ENCODE measurements at places on chromosomes 11 and 22.

GRCh38 chr11:86403458-86403857 is 28.8 kb downstream of the CCDC81 start:
- DNase-seq: no peak

- no peak for DNase-seq
Measured at GRCh38 chr11:2547806-2548205, 103.0 kb downstream of the KCNQ1 start.

- DNase-seq: no peak
Measured at GRCh38 chr11:46336563-46337180, 10.6 kb upstream of the DGKZ start.

GRCh38 chr22:38069372-38070249 is 12.4 kb downstream of the PICK1 start:
- DNase-seq: no peak

DNA sequence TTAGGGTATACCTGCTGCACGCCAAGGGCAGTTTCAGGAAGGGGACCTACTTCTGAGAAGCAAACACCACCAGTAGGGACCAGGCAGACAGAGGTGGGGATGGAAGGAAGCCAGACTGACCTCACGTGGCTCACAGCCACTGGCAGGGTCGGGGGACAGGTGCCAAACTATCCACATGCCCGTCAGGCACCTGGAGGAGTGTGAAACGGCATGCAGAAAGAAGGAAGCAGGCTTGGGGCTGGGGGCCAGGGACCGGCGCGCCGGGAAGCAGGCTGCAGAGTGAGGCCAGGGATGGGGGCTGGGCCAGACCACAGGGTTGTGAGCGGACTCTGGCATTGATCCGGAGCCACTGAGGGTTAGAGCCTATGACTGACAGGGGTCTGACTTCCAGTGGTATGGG is 47.5 kb downstream of the CDKN1C start:
- no peak for DNase-seq

- DNase-seq: no peak
Measured at GRCh38 chr11:88050247-88050646, 125.0 kb downstream of the RAB38 start.

DNA sequence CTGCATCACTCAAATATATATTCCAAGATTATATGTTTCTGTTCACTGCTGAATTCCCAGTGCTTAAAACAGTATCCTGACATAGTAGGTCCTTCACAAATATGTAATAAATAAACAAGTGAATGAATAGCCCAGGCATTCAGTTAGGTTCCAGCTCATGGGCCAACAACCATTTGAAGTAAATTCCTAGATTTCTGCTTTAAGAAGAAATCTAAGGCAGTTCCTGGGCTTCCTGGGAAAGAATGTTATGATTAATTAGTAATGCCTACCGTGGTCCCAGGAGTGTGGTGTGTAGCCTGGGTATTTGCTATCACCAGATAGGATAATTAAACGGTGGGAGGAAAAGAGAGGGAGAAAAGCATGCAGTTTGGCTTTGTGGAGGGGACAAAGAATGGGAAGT is 576.8 kb downstream of the SOX6 start:
- DNase-seq: no peak

- no peak for DNase-seq
Measured at GRCh38 chr22:49296561-49296960, 531.1 kb downstream of the BRD1 start.

GRCh38 chr11:70021586-70021985 is 56.5 kb upstream of the ANO1 start:
- DNase-seq: no peak

DNA sequence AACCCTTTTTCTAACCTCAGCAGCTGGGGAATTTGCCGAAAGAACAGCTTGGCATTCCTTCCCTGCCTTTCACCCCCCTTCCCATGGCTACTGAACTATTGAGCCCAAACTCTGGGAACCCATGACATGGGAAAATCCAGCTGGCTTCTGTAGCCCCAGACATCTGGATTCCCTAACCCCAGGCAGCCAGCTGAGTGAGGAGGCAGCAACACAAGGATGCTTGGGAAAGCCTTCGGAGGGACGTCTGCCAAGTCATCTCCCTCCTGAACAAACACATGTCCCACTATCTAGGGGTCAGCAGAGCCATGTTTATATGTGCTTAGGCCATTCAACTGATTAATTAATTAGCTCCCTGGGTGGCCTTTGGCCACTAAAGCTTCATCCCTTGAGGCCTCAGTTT is 21.6 kb downstream of the LRRC55 start:
- no peak for DNase-seq

- DNase-seq: no peak
Measured at GRCh38 chr11:1163321-1163910, 5.7 kb downstream of the MUC5AC start.

DNA sequence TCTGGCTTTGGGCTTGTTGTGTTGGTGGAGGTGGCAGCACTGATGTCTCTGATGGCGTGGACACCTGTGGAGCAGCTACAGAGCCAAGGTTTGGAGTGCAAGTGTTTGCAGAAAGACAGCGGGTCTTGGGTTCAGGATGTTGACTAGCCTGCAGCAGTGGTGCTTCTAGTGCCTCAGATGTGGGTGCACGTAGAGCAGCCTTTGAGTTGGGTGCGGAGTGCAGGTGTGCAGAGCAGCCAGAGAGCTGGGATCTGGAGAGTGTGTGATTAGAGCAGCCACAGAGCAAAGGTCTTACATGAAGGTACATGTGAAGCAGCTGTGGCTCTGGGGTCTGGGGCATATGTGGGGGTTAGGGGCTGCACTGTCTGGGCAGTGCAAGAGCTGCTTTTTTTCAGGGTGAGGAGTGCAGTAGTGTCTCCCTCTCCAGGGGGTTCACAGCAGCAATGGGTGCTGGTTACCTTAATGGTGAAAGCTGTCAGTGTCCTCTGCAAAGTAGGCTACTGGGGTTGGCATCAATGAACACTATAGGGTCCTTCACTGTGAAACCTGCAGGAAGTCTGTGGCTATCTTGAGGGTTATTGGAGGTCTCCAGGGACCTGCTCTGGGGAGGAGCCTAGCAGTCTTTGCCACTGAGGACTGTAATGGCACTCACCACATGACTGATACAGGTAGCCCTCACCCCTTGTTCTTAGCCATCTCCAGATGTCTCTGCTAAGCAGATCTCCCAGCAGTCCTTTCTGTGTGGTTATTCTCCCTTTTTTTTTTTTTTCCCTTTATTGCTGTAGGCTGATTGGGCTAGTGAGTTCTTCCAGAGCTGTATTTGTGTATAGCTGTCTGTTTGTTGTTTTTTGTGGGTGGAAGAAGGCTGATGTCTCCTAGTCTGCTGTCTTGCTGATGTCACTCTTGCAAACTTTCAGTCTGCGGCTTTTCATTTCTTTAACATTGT is 14.3 kb downstream of the BIRC2 start:
- peak; percentile 33 for DNase-seq

DNA sequence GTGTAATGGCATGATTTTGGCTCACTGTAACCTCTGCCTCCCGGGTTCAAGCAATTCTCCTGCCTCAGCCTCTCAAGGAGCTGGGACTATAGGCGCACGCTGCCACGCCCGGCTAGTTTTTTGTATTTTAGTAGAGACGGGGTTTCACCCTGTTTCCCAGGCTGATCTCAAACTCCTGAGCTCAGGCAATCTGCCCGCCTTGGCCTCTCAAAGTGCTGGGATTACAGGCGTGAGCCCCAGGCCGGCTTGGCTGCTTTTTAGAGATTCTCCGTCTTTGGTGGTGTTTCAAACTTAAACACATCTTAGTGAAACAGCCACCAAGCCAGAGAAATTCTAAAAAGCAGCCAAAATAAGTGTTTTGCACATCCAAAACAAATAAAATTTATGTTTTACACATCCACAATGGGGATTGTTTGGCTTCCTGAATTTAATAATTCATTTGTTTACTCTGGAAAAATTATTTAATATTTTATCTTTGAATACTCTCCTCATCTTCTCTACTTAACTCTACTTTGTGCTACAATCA is 18.4 kb downstream of the BCL2L13 start:
- no peak for DNase-seq

GRCh38 chr11:62402960-62403730 is 15.7 kb upstream of the SCGB1A1 start:
- DNase-seq: no peak

GRCh38 chr11:10550503-10551289 is 9.7 kb upstream of the RNF141 start:
- no peak for DNase-seq

DNA sequence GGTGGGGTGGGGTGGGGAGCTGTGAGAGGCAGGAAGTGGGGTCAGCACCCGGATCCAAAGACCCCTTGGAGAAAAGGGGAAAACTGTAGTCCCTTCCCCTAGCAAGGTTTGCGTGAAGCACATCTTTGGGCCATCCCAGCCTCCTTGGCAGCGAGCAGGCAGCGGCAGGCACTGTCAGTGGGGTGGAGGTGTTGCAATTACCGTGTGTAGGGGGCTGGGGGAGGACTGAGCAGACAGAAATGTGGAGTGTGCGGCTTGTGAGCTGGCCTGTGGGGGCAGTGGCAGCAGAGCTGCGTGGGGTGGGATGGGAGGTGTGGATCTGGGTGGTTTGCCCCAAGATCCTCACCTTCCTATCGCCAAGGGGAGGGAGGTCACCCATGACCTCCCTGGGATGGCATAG is 16.4 kb downstream of the DAGLA start:
- no peak for DNase-seq

DNA sequence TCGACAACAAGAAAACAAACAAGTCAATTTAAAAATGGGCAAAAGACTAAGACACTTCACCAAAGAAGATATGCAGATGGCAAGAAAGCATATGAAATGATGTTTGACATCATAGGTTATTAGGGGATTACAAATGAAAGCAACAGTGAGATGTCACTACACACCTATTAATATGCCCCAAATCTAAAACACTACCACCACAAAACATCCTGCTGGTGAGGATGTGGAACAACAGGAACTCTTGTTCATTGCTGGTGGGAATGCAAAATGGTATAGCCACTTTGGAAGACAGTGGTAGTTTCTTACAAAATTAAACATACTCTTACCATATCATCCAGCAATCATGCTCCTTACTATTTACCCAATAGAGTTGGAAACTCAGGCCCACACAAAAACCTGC is 29.0 kb downstream of the PRRG4 start:
- no peak for DNase-seq

DNA sequence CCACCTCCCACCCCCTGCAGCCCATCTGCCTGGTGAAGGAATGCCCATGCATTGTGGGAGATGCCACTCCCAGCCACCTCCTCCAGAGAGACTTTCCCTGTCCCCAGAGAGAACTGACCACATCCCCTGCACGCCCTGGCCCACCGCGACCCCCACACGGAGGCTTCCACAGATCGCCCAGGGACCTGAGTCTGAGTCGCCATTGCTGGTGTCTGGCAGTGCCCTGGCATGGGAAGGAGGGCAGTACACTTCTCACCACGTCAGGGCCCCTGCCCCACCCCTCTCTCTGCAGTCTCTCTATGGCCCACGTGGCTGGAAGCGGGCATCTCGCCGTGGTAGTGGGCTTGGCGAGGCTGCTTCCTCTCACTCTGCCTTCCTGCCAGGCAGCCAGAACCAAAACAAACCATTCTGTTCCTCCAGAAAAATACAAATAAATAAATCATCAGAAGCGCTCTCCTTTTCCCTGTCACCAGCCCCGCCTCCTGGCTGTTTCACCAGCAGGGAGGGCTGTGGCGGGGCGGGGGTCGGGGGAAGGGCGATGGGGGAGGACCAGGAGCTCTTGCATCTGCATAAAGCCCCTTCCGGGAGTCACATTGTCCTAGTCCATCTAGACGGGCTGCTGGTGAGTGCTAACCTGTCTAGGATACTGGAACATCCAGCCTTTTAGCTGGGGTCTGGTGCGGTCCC is 20.9 kb downstream of the SHISAL1 start:
- no peak for DNase-seq

- peak; percentile 79 for DNase-seq
Measured at GRCh38 chr11:6646576-6646917, 9.1 kb downstream of the DCHS1 start.

DNA sequence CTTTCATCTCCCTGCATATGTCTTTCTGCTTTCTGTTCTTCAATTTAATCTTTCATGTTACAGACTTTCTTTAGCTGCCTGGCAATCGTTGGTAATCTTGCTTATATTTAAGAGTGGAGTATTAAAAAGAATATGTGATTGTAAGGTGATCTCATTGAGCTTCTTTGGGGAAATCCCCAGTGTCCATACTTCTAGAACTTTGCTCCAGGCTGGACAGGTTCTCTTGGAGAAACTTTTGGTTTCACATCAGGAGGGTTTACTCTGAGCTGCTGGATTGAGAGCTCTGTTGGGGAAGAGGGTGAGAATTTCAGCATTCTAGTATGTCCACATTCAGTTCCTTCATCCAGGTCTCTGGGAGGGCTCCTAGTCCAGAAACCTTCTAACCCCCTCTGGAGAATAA is 16.1 kb downstream of the LRRC75B start:
- no peak for DNase-seq

- DNase-seq: peak; percentile 91
Measured at GRCh38 chr11:35064114-35064800, 74.7 kb upstream of the CD44 start.

DNA sequence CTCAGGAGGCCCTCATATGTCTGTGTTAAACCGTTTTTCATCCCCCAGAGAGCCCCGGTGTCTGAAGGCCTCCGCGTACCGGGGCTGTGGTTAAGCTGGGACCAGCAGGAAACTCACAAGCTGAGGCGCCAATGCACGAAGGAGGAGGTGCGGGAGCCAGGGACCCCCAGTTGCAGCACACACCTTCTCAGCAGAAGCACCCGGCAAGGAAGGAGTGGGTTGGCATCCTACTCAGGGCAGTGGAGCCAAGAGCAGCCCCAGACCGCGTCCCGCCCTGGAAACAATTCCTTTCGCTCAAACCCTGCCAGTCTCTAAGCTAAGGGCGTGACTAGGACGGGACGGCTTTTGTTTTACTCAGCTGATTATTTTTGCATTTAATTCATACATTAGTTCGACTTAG is 726.9 kb downstream of the BRD1 start:
- DNase-seq: no peak

GRCh38 chr22:18028817-18029527 is 4.6 kb upstream of the MICAL3 start:
- no peak for DNase-seq

DNA sequence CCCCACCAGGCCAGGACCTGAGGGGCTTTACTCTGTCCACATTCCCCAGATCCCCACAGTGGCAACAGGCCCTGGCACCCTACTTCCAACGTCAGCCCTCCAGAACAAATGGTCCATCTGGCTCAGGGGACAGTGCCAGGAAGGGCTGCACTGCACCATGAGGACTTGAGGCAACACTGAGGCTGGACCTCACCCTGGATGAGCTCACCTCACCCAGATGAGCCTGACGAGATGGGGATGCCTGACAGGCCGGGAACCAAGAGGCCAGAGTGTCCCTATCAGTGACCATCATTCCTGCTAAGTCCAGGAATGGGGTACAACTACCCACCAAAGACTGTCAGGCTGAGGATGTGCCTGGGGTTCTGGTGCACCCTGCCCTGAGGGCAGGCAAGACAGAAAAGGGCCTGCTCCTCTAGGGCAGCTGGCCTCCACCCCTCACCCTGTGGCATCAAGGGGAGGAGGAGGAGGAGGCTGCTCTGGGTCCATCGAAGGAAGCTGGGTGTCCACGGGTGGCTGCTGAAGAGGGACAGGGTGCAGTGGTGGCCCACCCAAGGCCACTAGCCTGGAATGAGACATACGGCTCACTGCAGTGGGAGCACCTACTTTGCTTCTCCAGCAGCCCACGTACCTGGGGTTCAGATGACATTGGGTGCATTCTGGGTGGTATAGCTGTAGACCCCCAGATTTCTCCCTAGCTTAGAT is 14.6 kb downstream of the RSPH14 start:
- DNase-seq: no peak

Data from fibroblast of skin of left biceps (primary cell).